ENCODE measurements at places on chromosomes 3 and 15.

DNA sequence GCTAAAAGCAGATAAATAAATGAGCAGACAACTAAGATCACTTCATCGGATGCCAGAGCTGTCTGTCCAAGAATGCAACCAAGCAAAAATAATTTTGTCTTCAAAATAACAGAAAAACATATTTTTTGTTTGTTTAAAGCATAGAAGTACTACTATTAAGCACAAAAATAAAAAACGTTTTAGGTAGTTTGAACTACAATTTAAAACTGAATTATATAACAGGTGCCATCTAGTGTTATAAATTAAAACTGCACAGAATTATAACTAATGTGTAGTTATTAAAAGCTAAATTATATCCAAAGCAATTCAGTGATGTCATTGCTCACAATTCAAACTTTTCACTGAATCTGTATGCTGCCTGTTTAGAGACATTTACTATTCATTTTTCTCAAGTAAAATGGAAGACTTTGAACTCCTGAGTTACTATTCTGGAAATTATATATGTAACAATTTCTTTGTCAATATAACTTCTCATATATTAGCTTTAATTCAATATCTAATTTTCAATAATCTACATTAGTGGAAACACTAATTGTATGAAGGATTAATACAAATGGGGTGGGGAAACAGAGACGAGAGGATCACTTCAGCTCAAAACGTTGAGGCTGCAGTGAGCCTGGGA, 29.5 kb downstream of the LINS1 start:
- no peak for DNase-seq

GRCh38 chr3:149610351-149611105, 47.3 kb downstream of the WWTR1 start:
- no peak for DNase-seq

DNA sequence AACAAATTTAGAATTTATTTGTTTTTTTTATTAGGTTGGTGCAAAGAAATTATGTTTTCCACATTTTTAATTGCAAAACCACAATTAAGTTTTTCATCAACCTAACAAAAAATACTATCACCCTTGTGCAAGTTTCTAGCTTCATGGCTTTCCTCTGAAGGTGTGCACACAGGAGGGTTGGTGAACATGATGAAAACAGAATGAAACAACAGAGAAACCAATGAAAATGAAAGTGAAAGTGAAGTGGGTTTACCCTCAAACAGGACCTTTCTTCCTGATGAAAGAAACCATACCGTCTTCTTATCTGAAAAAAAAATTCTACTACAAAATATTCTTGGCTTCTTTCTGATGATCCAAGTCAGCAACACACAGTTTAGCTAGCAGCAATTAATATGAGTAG, 71.9 kb upstream of the FEZF2 start:
- peak; percentile 31 for DNase-seq

DNA sequence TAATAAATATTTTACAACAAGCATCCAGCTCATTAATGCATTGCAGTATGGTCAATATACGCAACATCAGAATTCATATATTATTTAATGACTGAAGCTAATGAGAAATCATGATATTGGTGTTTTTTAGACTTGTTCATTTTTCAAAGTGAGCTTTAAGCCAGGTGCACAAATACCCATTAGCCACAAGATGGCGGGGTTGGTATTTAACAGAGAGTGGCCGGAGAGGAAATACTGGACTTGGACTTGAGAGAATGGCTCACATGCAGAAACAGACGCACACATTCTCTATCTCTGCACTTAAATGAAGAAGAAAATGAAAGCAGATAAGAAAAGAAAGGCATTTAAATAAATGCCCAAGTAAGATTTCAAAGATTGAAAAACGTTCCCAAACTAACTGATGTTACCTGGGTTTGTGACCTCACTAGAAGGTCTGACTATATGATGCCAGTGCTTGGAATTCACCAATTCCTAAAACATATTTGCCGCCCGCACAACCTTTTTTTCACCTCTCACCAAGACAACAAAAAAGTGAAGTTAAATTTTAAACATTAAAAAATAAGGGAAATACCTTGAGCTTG, 21.2 kb upstream of the CRBN start:
- peak; percentile 60 for DNase-seq

DNA sequence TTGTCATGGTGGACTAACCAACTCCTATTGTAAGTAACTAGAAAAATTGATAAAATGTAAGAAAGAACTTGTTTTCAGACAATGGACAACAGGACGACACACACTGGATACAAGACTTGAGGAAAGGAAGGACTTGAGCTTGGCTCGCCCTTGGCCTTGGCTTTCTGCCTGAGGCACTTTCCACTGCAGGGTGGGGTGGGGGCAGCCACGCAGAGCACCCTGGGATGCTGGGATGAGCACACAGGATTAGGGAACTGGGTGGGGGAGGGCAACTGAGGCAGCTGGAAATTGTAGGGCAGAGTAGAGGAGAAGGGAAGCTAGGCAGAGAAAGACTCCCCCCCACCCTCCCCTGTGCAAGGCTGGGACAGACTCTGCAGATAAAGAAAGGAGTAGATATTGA, 25.5 kb upstream of the HHATL start:
- no peak for DNase-seq

- peak; percentile 75 for DNase-seq
Measured at GRCh38 chr3:129226374-129226773, 23.0 kb upstream of the COPG1 start.

GRCh38 chr3:185175370-185175987, 22.6 kb upstream of the C3orf70 start:
- DNase-seq: peak; percentile 55

- no peak for DNase-seq
Measured at GRCh38 chr3:14093831-14094230, 30.8 kb downstream of the CHCHD4 start.

DNA sequence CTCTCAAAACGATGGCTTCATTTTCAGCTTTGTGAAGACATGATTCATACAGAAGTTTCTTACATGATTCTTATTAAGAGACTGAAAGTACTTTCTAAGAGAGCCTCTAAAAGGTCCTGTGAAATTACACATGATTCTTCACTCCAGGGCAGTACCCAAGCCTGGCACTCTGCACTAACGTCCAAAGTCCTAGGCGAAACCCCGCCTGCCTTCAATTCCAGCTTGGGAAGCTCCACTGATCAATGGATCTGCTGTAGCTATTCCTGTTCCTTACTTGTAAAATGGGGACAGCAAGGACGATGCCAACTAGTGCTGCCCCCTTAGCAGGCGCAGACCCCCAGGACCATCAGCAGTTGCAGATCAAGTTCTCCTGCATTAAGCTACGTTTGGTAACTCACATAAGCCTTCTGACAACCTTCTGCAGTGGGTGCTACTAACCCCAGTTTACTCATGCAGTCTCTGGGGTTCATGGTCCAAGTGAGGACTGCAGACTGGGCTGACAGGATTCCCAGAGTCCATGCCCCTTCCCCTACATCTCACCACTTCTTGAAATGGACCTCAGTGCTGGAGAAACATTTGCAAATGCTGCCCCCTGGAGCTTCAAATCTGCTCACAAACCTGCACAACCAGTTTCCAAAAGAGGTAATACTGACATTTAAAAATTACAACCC, 10.6 kb downstream of the CHCHD4 start:
- DNase-seq: no peak

GRCh38 chr3:79344876-79345871, 422.6 kb downstream of the ROBO1 start:
- DNase-seq: no peak

Data from fibroblast of skin of abdomen (primary cell).